Vagina (tissue), 2 donors: ENCODE measurements at places on chromosomes 7 and 10. TPM values are rescaled to one million over a fixed set of nuclear protein-coding genes. Genes with fewer than 3 reads are reported as not detected.

GRCh38 chr7:48118041-48118440 lies 29.0 kb downstream of the UPP1 start:
- no peak overlapping the region for H3K27ac ChIP-seq
- H3K27me3 ChIP-seq = no peaks in the 10 kb centered on the region
- H3K4me1 ChIP-seq = no peaks in the 10 kb centered on the region
- H3K4me3 ChIP-seq = no peak overlapping the region

- H3K27ac ChIP-seq = peak overlapping the region; percentile 14
- no peak overlapping the region for H3K4me3 ChIP-seq
- no peaks in the 10 kb centered on the region for H3K4me1 ChIP-seq
- no peak for DNase-seq
- no peaks in the 10 kb centered on the region for H3K36me3 ChIP-seq
Observed at GRCh38 chr7:30116771-30117170, 18.0 kb upstream of the MTURN start.

DNA sequence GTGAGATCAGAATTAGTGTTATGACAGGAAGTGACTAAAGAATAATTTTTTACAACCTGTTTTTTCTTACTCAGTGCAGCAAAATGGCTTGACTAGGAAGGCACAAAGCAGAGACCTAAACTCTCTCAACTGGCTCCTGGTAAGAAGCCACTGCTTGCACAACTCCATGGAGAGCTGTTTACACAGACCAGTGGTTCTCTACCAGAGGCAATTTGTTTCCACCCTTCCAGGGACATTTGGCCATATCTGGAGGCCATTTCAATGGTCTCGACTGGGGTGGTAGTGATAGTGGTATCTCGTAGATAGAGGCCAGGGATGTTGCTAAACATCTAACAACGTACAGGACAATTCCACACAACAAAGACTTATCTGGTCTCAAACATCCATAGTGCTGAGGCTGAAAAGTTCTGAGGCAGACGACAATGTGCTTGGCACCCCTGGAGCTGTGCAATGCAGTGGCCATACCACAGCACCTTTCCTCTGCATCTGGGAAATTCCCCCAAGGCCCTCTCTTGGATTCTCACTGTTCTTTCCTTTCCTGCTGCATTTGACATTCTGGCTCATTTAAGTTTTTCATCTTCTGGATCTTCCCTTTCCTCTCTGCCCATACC lies 105.4 kb upstream of the LAMB4 start:
- H3K4me1 ChIP-seq = no peaks in the 10 kb centered on the region
- no peaks in the 10 kb centered on the region for H3K36me3 ChIP-seq
- no peak overlapping the region for H3K27ac ChIP-seq
- no peaks in the 10 kb centered on the region for H3K27me3 ChIP-seq
- no peak for DNase-seq
- H3K4me3 ChIP-seq = no peak overlapping the region

GRCh38 chr7:131501422-131501821 lies 55.0 kb downstream of the PODXL start:
- no peaks in the 10 kb centered on the region for H3K27me3 ChIP-seq
- peaks cover 16% of the 10 kb centered on the region for H3K4me1 ChIP-seq
- H3K27ac ChIP-seq = no peak overlapping the region
- H3K36me3 ChIP-seq = no peaks in the 10 kb centered on the region
- H3K4me3 ChIP-seq = no peak overlapping the region
- no peak for DNase-seq

DNA sequence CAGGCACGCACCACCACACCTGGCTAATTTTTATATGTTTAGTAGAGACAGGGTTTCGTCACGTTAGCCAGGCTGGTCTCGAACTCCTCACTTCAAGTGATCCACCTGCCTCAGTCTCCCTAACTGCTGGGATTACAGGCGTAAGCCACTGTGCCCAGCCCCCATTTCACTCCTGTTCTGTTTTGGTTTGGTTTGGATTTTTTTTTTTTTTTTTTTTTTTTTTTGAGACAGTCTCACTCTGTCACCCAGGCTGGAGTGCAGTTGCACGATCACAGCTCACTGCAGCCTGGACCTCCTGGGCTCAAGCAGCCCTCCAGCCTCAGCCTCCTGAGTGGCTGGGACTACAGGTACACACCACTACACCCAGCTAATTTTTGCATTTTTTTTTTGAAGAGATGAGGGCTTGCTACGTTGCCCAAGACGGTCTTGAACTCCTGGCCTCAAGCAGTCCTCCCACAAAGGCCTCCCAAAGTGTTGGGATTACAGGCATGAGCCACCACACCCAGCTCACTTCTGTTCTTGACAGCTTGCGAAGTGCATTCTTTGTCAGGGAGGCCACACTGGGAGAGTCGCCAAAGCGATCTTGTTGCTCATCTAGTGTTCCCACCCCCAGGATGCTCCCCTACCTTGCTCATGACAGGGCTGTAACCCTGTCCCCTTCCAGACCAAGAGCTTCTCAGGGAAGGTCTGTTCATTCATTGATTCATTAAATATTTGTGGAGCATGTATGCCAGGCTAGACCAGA lies 229.1 kb downstream of the CUX1 start:
- no peak overlapping the region for H3K27ac ChIP-seq
- peaks cover 14% of the 10 kb centered on the region for H3K4me1 ChIP-seq
- H3K36me3 ChIP-seq = no peaks in the 10 kb centered on the region
- H3K27me3 ChIP-seq = no peaks in the 10 kb centered on the region
- no peak overlapping the region for H3K4me3 ChIP-seq
- no peak for DNase-seq

DNA sequence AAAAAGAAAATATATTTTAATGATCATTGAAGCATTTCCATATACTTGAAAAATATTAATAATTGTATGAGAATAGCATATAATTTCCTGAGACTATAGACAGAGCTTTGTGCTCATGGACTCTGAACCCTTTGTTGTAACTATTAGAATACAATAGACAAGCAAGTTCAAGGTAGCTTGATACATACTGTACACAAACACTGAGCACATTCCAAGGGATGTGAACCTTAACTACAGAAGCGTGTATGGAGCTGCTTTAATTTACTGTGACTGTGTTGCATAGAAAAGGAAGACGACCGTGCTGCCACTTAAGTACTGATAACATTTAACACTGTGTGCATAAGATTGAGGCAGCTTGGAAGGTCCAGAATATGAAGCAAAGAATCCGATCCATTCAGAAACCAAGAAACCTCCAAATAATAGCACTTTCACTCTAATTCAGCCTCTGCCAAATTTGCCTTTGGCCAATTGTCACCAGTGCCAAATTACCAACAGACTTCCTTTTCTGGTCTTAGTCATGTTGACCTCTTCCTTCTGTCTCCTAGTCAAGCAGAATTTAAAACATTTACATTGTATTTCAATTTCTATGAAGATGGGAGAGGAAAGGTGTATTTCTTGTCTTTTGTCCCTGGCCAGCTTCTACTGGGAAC lies 566.1 kb upstream of the GALNT17 start:
- H3K36me3 ChIP-seq = no peaks in the 10 kb centered on the region
- no peak overlapping the region for H3K4me3 ChIP-seq
- no peaks in the 10 kb centered on the region for H3K4me1 ChIP-seq
- H3K27ac ChIP-seq = no peak overlapping the region

DNA sequence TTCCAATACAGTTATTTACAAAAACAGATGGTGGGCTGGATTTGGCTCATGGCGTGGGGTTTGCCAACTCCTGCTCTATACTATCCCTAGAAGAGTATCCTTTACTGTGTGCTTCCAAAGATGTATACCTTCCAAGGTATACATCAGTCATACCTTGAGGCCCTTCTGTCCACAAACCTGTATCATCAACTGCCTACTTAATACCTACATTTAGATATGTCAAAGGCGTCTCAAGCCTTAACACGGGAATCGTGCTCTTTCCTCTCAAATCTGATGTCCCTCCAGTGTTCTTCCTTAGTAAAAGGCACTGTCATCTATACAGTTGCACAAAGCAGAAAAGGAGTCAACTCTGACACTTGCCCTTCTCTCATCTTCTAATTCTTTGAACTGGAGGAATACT lies 36.9 kb downstream of the NAMPT start:
- no peak for DNase-seq
- H3K4me3 ChIP-seq = no peak overlapping the region
- peaks cover 17% of the 10 kb centered on the region for H3K36me3 ChIP-seq
- no peaks in the 10 kb centered on the region for H3K27me3 ChIP-seq
- no peaks in the 10 kb centered on the region for H3K4me1 ChIP-seq

GRCh38 chr10:128087884-128088709 lies 38.1 kb downstream of the MKI67 start:
- no peak overlapping the region for H3K27ac ChIP-seq
- H3K4me1 ChIP-seq = no peaks in the 10 kb centered on the region
- no peaks in the 10 kb centered on the region for H3K27me3 ChIP-seq
- no peak for DNase-seq
- no peak overlapping the region for H3K4me3 ChIP-seq

Gene POLR2J
- 20.1 TPM for total RNA-seq
